ENCODE measurements at places on chromosomes 16 and 17.

DNA sequence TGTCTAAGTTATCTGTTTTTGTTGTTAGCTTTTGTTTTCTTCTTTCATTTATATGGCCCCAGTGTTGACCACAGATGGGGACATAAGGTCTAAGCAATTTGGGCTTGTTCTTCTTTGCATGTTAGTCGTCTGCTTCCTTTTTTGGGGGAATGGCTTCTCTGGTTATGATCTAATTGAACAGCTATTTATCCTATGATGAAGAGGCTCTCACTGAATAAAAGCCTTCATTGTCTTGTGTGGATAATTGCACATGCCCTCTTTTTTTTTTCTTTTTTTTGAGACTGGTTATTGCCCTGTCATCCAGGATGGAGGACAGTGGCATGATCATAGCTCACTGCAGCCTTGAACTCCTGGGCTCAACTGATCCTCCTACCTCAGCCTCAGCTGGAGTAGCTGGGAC is 13.7 kb downstream of the SMARCE1 start:
- no peak for DNase-seq

- DNase-seq: no peak
Measured at GRCh38 chr16:85586380-85587104, 26.6 kb upstream of the GSE1 start.

- no peak for DNase-seq
Measured at GRCh38 chr17:71392715-71393567, 727.9 kb upstream of the SOX9 start.

GRCh38 chr17:59381716-59382570 is 50.5 kb downstream of the YPEL2 start:
- no peak for DNase-seq

DNA sequence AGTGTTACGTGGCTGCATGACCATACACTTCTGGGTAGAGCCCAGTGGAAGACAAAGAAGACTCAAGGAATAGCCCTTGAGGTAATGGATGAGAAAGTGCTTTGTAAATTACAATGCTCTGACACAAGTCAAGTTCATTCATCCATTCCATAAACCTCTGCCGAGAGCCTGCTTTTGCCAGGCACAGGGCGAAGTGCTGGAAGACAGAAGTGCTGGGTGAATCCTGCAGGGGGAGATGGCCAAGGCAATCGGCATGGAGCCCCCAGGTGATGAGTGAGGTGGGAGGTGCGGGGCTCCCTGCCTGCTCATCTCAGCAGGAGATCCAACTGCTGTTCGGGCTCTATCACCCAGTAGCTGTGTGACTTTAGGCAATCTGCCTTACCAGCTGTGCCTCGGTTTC is 2.8 kb upstream of the SOCS3 start:
- DNase-seq: no peak

DNA sequence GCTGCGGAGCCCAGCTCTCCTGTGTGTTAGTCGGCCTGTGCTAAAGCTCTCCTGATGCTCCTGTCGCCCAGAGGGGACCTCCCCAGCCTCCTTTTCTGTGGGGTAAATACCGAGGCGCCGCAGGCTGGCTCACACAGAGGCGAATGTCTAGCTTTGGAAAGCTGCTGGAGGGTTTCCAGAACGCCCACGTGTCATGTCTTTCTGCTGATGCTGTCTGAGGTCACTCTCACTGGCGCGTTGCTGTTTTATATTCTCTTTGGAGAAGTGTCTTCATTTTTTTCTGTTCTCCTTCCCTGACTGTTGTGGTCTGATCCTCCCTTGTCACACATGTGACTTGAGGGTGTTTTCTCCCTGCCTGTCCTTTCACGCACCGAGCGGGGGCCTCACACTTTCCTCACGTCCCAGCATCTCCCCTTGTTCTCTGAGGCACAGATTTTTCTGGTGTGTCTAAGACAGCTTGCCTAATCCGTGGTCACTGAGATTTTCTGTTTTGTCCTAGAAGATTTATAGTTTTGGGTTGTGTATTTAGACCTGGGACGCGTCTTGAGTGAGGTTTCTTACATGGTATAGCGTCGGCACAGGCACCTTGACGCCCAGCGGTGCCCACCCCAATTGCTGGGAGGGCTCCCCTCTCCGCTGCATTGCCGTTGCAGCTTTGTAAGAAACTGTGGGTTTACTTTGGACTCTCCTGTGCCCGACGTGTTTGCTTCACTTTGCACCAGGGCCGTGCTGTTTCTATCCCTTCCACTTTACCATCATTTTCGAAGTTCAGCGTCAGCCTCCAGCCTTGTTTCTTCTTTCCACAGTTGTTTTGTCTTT is 92.1 kb upstream of the ZNF750 start:
- no peak for DNase-seq

Data from NK-92 treated with Interleukin-12 subunit alpha and Interleukin-12 subunit beta, amount 100 ng/mL, for 24 hours (cell line).